ENCODE measurements at places on chromosomes 5 and 9. TPM values are rescaled to one million over a fixed set of nuclear protein-coding genes. Genes with fewer than 3 reads are reported as not detected.

GRCh38 chr5:145913701-145914100 is 22.7 kb upstream of the SH3RF2 start:
- no peak for DNase-seq

DNA sequence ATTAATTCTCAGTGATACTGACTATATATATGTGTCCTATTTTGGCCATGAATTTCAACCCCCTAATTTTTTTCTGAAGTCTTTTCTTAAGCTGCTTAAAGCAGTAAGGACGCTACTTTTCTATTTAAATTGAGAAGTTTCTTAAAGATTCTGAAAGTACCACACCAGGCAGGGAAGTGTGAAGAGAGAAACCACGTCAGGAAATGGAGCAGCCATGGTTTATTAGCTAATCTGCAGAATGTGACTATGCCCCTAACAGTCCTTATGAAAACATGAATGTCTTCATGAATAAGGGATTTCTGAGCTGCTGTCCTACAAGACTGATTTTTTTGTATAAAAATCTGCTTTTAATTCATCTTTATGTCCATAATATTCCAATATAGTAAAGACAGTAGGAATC is 1724.3 kb upstream of the C9orf72 start:
- DNase-seq, result no peak

DNA sequence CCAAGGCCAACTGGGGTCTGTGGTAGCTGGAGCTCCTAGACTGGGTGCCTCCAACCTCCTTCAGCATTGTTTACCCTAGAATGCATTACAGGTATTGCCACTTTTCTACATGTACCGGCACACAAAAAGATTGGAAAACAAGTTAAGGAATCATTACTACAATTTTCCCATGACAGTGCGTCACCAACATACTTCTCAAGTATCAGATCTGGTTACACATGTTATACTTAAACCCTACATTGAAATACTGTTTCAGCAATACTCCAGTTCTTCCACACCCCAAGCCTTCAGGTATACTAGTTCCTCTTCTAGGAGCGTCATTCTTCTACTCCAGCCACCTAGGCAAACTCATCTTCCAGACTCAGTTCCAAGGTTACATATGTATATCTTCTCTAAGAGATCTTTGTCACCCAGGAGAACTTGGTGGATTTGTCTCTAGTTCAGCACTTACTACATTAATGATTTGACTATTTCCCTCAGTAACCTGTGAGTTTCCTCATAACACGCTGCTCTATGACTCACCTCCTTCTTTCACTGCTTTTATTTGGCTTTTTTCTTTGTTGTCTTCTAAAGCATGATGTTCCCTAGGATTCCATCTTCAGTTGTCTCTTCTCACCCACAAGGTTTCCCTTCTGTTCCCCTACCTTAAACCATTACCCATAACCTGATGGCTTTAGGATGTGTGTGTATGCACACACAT is 217.0 kb downstream of the AP3B1 start:
- DNase-seq, result no peak

DNA sequence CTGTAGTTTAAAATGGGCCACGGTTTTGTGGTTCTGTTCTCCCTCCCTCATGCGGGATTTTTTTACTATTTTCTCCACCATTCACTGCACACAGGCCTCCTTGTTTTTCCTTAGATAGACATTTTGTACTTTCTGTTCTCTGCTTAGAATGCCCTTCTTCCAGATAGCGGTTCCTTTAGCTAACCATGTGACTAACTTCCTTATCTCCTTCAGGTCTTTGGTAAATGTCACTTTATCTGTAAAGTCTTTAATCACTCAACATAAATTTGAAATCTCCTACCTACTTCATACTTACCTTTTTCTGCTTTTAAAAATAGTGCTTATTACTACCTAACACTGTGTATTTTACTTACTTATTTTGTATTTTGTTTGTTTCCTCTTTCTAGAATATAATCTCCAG is 15.0 kb downstream of the FER start:
- DNase-seq, result no peak

SV2C gene
- not detected for polyA plus RNA-seq
